ENCODE measurements at places on chromosomes 3 and 15.

DNA sequence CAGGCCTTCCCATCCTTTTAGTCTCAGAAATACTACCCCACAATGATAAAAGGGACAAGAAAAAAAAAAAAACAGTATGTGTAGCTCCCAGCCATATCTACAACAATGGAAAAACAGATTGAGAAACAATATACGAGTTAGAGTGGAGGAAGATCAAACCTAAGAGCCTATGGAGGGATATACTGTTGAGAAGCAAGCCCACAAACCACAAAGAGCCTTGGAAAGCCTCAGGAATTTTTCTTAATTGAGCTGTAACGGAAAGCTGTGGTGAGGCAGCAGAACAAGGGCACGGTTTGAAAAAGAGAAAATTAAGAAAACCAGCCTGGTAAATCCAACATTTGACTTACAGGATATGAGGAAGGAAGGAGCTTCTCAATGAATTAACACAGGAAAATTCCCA is 21.4 kb downstream of the KPNA1 start:
- DNase-seq, result no peak

DNA sequence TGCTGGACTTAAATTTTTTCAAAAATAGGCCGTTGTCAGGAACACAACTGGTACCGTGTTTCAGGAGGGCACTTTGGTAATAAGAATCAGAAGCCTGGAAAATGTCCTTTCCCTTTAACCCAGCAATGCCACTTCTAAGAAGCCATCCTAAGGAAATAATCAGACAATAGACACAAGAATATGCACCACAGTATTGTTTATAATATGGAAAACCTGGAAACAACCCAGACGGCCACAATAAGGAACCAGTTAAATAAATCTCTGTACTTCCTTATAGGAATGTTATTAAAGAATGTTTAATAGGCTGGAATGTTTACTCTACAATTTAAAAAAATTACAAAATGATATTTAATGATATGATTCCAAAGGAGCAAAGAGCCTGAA is 30.4 kb upstream of the ATP1B3 start:
- no peak for DNase-seq

- no peak for DNase-seq
Observed at GRCh38 chr3:150355574-150355973, 52.5 kb upstream of the TSC22D2 start.

GRCh38 chr3:44077267-44077666 is 164.4 kb upstream of the TOPAZ1 start:
- no peak for DNase-seq

DNA sequence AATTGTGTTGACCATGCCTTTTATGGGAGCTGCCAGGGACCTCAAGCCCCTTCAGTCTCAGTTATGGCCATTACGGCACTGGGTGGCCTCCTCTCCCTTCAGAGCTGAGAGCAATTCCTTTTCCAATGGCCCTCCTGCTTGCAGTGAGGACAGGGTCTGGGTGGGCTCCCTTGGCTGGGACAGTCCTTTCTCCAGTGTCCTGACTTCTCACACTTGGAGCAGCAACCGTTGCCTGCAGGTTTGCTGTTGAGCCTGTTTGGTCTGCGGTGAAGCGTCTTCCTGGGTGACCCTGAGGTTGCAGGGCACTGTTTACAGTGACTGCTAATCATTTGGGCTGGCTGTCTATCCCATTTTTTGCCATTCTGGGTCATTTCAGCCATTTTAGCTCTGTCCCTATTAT is 3.5 kb upstream of the CCDC80 start:
- DNase-seq, result no peak

- no peak for DNase-seq
Observed at GRCh38 chr15:25468611-25469010, 29.8 kb upstream of the UBE3A start.

GRCh38 chr3:42846685-42847522 is 28.8 kb downstream of the CYP8B1 start:
- peak; percentile 27 for DNase-seq

GRCh38 chr3:146502887-146503460 is 33.6 kb upstream of the PLSCR2 start:
- no peak for DNase-seq

DNA sequence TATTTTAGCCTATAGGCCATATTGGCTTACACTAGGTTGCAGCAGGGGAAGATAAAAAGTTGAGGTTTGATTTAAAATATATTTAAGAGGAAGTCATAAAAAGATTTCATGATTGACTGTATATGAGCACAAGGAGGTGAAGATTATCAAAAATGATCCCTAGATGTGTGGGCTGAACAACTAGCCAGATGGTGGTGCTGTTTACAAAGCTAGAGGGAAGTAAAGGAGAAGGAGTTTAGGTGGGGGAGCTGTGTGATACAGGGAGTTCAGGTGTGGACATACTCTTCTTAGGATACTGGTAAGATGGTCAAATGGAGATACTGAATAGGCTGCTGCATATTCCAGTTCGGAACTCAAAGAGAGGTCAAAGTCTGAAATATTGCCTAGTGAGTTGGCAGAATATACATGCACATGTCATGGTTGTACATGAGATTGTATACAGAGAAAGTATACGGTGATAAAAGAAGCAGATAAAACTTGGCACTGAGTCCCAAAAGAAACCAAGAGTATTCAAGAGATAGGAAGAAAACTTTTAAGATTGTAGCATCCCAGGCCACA is 727.8 kb downstream of the NLGN1 start:
- no peak for DNase-seq

DNA sequence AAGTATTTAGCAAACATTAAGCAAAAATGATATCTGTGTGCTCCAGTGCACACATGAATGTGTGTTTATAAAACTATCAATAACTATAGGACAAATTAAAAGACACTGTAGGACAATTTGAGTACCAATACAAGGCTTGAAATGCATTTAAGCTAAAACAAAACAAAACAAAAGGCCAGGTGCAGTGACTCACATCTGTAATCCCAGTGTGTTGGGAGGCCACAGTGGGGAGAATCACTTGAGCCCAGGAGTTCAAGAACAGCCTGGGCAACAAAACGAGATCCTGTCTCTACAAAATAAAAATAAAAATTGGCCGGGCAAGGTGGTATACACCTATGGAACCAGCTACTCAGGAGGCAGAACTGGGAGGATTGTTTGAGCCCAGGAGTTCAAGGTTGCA is 50.7 kb downstream of the CSNK1G1 start:
- DNase-seq, result no peak

DNA sequence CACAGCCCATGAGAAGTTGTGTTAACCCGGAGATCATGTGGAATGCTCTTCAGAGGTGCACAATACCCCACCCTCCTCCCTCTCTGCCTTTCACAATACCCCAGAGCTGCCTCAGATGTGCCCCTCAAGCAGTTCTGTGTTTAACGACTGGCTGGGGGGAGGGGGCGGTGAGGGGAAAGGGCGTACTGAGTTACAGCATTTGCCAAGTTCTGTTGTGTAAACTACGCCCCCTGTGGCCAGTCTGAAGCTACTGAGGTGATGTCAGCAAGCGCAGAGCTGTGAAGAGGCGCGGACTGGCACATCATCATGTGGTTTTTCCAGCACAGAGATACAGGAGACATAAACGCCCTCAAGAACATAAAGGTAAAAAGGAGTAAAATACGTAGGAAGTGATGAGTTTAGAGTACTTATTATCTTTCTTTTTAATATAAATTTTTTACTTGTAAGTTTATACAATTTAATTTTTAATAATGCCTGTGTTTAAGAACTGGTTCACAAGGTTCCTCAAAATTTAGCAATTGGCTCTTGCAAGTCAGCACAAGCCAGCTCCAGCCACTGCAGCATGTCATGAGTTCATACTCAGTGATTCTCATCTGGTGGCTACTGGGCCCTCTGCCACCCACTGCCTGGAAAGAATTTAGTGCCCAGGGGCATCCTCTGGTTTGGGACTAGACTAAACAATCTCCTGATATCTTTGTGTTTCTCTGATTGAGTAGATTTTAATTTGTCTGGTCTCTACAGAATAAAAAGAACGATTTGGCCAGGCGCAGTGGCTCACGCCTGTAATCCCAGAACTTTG is 1.7 kb downstream of the EPB42 start:
- DNase-seq, result no peak
